ENCODE measurements at places on chromosomes 3 and 15.

- DNase-seq, result no peak
Observed at GRCh38 chr15:61390138-61390537, 161.0 kb upstream of the RORA start.

GRCh38 chr3:32493437-32494414, 8.9 kb downstream of the CMTM6 start:
- no peak for DNase-seq

- no peak for DNase-seq
Observed at GRCh38 chr3:4749567-4750002, 229.7 kb upstream of the BHLHE40 start.

DNA sequence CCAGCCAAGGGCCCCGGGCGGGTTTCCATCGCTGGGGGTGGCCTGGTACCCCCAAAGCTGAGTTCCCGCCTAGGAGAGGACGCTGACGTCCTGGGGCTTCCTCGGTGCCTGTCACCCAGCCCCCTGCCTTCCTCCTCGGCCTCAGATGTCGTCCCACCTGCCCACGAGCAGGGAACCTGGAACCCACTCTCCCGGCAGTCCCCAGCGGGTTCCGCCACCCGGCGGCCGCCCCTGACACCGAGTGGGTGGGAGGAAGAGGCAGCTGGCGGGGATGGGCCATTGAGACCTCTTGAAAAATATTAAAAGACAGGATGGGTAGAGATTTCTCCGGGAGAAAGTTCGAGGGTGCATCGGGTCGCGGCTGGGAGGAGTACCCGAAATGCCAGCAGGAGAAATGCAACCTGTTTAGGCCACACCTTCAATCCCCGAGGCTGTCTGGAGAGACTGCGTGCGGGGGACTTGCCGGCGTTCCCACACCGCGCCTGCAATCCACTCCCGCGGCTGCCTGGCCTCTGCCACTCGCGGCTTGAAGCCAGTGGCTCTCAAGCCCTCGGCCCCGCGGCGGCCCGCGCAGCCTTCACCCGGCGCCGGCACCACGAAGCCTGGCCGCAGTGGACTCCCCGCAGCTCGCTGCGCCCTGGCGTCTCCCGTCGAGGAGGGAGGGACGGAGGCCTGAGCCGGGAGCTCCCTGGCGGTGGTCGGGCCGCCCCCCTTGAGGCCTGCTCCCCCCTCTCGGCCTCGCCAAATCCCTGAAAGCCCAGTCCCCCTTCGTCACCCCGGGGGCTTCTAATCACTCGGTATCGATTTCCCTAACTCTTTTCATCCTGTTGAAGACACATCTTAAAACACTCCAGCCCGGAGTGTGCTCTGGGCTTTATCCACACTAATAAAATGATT, 8.6 kb upstream of the NR2F2 start:
- DNase-seq, result no peak

DNA sequence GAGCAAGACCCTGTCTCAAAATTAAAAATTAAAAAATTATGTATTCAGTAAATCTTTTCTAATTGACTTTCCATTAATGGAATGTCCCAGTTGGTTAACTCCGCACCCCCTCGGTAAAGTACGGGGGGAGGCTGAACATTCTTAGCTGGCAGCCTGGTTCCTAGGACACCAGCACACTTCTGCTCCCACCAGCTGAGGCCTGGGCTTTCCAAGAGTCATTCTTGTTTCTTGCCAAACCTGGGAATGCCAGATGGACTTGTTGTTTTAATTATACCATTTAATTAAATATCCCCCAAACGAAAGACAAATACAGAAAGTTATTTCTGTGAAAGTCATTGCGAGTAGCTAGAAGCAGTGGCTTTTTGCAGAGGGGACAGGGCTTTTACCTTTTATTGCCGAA, 179.4 kb downstream of the VGLL4 start:
- no peak for DNase-seq

- no peak for DNase-seq
Observed at GRCh38 chr15:86375733-86376280, 296.1 kb downstream of the AGBL1 start.

DNA sequence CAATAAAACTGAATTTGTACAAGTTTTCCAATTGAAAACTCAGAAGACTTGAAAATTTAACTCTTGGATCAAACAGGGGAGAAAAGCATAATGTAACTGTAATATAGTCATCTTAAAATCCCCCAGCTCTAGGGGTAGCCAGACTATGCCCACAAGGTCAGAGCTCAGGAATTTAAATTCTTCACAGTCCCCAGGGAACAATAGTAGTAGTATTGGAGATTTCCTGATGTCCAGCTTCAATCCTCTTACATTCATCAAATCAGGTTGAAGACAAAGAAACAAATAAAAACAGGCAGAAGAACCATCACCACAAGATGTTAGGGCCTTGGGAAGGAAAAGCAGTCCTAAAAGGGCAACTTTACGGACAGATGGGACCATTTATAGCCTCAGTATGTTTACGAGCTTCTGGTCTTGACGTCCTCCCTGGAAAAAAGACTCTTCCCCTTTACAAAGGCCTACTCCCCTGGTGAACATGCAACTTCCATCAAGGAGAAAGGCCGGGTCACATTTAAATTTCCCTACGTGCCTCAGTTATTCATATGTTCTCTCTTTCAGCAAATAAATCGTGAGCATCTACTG, 96.8 kb downstream of the PLCH1 start:
- DNase-seq, result no peak

- DNase-seq, result no peak
Observed at GRCh38 chr3:60304112-60304511, 947.1 kb downstream of the FHIT start.

- DNase-seq, result peak; percentile 46
Observed at GRCh38 chr15:64895285-64896065, 16.2 kb upstream of the ANKDD1A start.

DNA sequence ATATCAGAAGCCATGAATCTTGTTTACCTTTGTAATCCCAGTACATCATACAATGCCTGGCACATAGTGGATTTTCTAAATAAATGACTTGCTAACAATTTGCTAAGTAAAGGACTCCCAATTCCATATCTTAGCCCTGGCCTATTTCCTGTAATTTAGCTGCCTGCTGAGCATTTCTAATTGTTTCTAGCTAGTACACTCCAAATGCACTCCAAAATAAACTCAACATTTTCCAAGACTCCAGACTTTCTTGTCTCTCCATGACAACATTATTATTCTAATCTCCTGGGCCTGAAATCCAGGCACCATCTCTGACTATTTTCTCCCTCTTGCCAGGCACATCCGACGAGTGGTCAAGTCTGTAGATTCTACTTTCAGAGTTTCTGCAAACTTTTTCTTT, 773.5 kb downstream of the SQOR start:
- no peak for DNase-seq

- no peak for DNase-seq
Observed at GRCh38 chr3:105979961-105980360, 111.1 kb upstream of the CBLB start.

- DNase-seq, result no peak
Observed at GRCh38 chr3:127796831-127797150, 25.5 kb downstream of the MGLL start.

DNA sequence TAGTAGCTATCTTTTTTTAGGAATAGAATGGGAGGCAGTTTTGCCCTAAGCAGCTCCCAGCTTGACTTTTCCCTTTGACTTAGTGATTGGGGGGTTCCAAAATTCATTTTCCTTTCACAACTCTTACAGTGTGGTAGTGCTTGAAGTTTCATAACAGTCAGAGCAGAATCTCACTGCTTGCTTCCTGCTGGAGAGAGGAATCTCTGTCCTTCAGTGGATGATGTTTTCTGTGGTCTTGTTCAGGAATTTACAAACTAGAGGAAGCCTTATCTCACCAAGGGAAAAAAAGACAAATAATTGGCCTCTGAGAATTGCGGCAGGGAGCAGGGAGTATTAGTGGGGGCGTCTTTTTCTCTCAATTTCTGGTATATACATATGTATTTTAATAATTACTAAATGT, 326.6 kb upstream of the C2CD4B start:
- no peak for DNase-seq

GRCh38 chr3:158539414-158540014, 31.5 kb upstream of the MLF1 start:
- peak; percentile 32 for DNase-seq

GRCh38 chr3:62755285-62755684, 119.9 kb downstream of the CADPS start:
- DNase-seq, result no peak

- DNase-seq, result no peak
Observed at GRCh38 chr15:98077186-98077585, 116.7 kb downstream of the ARRDC4 start.

- no peak for DNase-seq
Observed at GRCh38 chr3:167732313-167733065, 2.2 kb downstream of the PDCD10 start.

DNA sequence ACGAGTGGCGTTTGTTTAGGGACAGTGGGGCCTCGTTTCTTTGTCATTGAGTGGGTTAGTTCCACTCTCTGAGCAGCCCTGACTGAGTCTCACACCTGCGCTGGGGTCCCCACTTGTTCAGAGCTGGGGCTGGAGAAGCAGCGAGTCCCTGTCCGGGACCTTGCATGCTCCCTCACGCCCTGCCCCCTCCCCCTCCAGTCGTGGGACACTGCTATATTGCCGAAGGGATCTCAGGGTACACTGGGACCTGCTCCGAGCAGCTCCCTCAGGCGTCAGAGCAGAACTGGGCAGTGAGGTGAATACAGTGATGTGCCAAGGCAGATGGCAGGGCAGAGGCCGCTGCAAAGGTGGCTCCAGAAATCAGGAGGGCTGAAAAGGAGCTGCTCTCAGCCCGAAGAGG, 59.9 kb upstream of the KLF13 start:
- DNase-seq, result no peak

DNA sequence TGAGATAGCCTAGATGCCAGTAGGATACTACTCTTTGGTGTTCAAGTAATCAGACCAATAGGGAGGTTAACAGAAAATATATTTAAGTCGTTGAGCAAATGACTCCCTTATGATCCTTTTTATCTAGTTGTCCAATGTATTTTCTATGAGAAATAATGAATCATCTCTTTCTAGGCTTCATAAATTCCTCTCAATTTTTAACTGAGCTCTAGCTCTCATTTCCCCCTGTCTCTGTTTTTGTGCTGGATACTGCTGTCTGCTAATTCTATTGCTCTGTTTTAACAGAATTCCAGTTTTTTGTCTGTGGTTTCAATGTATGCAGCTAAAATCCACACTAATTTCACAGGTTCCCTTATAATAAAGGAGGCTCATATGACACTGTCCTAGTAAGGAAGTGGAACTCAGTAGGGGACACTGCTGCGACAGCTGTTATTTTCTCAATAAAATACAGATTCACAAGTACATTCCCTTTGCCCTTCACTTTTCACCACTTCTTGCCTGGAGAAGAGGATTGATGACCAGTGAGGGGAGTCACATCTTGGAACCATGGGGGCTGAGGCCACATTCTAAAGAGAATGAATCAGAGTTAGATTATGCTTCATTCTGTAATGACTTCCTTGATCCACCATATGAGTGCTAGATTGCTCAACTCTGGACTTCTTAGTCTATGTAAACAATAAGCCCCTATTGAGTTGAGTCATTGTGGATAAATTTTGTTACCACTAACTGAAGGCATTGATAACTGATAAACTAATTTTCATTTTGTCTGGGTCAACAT, 558.7 kb upstream of the KCNMB2 start:
- DNase-seq, result no peak

Data from activated CD4-positive, alpha-beta T cell treated with anti-CD3 and anti-CD28 coated beads for 4 hours (primary cell).